Activated T-helper 2 cell treated with anti-CD3 and anti-CD28 coated beads, Interferon-gamma antibody, Interleukin-2, Interleukin-4, amounts not matched to agents 10 μg/mL and 5 μg/mL and 100 μg/mL, durations not matched to agents 14 hours and 24 hours and 36 hours (primary cell): ENCODE measurements at places on chromosomes 1 and 21.
A peak's percentile ranks its signal among the peaks of the same experiment; 100 is the strongest.

- DNase-seq, result no peak
These were observed 376.9 kb downstream of the USH2A start for GRCh38 chr1:216046336-216046735.

- DNase-seq, result no peak
These were observed 97.4 kb upstream of the IPO9 start for GRCh38 chr1:201731592-201731991.

DNA sequence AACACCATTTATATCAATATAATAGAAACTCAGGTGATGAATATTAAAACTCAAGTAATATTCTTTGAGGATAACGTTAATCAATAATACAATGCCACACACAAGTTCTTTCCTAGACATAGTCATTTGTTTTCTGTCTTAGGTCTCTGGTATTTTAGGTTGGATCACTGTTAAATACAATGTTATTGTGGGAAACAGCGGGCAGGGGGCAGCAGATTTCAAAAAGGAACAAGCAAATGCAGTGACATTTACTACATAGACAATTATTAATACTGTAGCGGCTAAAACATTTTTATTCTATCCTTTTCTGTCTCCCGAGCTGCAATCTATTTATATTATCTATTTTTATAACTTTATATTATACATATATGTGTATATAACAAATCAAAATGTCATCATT, 186.4 kb upstream of the ZNHIT6 start:
- no peak for DNase-seq

- no peak for DNase-seq
These were observed 20.7 kb downstream of the METTL13 start for GRCh38 chr1:171802207-171802606.

DNA sequence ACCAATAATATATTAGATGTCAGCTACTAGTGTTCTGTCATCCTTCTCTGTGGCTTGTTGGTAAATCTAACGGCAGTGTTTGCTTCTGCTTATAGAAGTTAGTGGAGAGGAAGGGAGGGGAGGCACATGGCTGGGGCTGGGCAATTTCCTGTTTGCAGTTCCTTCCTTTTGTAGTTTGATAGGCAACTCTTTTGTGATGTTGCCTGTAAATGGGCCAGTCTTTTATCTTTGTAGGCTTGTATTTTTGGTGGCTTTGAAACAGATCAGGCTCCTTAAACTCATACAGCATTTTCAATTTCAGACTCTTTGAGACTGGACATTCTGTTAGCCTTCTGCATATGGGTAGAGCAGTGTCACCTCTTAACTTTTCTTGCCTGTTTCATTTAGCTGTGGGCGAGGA, 48.1 kb downstream of the CDC14A start:
- DNase-seq, result peak; percentile 56

- DNase-seq, result no peak
These were observed 5.1 kb upstream of the SMIM1 start for GRCh38 chr1:3767328-3767925.

DNA sequence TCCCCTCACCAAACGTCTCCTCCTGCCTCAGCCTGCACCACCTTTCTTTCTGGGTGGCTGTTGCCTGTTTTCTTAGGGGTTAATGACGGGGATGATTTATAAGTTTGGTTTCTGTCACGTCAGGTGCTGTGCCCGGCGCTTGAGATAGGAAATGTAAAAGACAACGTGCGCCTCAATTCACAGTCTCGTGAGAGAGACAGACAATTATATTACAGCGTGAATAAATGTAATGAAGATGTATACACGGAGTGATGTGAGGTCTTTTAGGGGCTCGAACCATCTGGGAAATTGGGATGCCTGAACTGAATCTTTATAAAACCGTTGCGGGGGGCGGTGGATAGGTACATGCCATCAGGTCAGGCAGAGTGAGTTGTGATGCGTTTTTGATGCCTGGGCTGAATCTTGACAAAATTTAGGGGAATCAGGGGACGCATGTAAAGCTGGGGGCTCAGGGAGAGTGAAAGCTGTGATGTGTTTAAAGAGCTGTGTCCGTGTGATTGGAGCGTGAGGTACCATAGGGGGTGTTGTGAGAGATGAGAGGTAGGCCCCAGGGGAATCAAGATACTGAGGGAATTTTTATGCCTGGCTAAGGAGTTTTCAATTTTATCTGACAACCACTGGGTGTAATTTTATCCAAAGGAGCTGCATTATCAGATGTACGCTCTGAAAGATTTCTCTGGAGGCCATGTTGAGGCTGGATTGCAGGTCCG, 831 bp downstream of the TIPRL start:
- DNase-seq, result no peak
